Pons (tissue), 1 donor: ENCODE measurements at places on chromosomes 7 and 10.

GRCh38 chr10:110330675-110331074, 26.0 kb upstream of the SMNDC1 start:
- DNase-seq: no peak

- DNase-seq: no peak
Observed at GRCh38 chr7:131057794-131058070, 269.9 kb upstream of the MKLN1 start.

DNA sequence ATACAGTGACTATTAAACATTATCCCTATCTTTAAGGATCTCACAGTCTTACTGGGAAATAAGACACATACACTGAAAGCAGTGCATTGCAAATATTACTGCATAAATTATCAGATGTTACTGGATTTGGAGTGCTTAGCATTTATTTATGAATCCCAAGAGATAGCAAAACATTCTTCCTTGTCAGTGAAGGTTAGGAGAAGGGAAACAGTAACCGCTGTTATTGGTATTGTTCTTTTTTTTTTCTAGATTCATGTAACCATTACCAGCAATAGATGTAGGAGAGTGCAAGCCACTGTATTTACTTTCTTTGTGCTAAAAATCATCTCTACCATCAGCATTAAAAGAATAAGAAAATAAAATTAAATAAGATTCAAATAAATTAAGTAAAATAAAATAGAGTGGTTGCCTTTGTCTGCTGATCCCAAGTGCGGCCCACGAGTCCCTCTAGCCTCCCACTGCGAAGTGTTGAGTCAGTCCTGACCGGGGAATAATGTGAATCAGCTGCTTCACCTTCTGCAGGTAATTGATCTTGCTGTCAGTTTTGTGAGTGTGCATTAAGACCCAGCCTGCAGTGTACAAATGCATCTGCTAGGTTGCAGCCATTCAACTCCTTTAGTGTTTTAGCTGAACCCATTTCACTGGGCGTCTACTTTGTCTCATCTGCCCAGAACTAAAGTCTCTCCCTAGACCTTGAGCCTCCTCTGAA, 1344.9 kb downstream of the GATA3 start:
- DNase-seq: no peak

GRCh38 chr7:100827330-100828226, at the start of gene EPHB4:
Gene EPHB4, minus strand, starts transcription at chr7:100827523. Its CDS starts 493 bp downstream, at chr7:100827030.
- DNase-seq: no peak

- no peak for DNase-seq
Observed at GRCh38 chr7:132406039-132406438, 170.2 kb downstream of the PLXNA4 start.

DNA sequence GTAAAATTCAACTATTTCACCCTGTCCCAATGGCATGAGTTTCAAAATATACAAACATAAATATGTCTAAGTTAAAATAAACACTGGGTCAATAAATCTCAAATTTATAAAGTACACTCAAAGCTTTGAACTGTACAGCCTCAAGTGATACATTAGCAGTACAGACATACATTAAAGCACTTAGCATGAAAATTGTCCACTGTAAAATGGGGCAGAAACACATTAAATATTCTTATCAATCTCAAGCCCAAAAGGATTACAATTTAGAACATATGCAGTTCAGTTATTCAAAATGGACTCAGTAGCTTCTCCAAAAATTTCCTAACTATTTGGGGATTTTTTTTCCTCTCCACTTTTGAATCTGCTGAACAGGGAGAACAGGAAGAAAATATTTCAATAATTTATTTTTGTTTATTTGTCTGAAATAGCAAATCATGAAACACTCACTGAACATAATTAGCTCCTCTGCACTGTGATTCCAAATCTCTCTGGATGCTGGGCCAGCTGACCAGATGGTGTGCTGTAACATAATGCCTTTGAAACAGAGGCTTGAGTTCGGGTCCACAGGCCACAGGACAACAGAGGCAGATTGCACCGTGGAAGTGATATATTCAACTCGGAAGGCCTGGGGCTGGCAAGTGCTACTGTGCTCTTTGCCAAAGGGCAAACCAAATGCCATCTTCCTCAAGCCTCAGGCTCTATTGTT, 248.9 kb upstream of the LRRN3 start:
- no peak for DNase-seq

DNA sequence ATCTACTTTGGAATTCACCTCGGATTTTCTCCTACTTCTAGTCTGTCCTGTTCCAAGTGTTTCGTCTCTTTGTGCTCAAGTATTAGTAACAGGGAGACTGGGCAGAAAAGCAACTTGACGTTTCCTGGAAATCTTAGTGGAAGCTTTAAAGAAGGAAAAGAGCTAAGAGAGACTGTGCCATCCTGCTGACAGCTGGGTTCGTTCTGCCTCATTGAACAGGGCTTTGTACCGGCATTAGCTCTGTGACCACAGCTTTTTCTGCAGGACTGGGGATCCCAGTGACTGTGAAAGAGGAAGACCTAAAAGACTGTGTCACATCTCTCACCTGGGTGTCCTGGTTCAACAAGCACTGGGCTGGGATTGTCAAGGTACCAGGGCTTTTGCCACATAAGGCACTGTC, 70.8 kb upstream of the CDCA7L start:
- DNase-seq: peak; percentile 20

DNA sequence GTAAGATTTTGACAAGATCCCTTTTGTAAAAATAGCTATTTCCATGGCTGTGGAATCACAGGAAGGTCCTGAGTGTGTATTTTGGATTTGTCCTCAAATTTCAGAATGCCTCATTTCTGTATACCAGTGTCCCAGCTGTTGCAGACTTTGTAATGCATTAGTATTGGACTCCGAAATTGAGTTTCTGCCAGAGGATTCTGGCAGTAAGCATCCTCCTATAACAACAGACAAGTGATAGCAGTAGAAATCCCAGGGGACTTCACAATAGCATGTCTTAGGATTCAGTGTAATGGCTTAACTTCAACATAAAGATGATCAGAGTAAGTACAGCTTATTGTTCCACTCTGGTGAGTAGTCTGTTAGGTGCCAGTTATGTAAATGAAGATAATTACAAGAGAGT, 104.6 kb downstream of the FOXP2 start:
- DNase-seq: peak; percentile 7

DNA sequence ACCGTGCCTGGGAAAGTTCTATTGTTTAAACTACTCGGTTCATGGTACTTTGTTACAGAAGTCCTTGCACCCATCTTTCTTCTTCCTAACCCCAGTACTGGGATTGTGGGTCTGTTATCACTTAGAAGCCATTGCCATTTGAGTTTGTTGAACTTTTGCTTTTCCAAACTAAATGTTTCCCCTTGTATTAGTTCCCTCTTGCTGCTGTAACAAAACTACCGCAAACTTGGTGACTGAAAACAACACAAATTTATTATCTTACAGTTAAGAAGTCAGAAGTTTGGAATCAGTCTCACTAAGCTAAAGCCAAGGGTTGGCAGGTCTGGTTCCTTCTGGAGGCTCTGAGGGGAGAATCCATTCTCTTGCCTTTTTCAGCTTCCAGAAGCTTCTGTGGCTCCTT, 6.9 kb upstream of the LAMB4 start:
- no peak for DNase-seq

GRCh38 chr7:23960361-23960760, 250.3 kb downstream of the STK31 start:
- DNase-seq: no peak

DNA sequence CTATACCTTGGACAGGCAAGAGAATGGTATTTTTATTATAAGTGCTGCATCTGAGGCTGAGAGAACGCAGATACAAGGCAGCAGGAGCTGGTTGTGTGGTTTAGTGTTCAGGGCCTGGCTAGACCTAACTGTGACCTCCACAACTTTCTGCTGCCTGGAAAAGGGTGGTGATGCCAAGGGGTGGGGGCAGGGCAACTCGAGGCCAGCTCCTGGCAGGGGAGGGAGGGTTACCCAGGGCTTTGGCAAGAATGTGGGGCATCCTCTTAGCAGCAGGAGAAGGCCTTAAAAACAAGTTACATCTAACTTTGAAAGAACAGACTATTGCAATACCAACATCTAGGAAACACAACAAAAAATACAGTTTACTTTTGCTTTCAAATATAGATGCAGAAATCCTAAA, 13.0 kb downstream of the MXI1 start:
- no peak for DNase-seq
